Stimulated activated CD4-positive, alpha-beta T cell treated with anti-CD3 and anti-CD28 coated beads, Interleukin-1b, Interleukin-23, amount 100 ng/mL, for 1 hour (primary cell): ENCODE measurements at places on chromosomes 2 and 18.

DNA sequence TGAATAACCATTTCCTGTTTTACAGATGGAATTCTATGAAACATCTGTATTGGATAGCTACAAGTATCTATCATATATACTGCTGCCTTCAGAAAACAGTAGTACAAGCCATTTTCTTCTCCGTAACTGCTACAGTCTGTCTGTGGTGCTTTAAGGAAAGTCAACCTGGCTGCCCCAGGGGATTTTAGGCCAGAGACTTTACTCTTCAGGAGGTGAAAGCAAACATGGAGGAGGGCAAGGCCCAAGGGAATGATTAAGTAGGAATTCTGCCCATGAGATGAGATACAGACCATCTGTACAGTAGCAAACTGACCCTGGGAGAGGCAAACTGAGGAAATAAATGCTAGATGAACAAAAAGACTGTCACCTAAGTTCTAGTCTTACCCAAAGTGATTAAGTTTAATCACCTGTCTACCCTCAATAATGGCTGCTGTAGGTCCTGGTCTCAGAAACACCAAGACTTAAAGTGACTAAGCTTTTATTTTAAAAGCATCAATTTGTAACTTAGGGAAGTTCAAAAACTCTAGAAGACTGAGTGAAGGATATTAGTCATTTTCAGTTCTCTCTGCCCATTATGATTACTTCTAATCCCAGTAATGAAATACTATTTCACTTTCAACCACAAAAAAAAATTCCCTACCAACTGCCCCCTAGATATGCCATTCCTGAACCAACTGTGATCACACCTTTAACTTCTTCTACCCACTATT, 14.8 kb downstream of the MBD2 start:
- DNase-seq = no peak

DNA sequence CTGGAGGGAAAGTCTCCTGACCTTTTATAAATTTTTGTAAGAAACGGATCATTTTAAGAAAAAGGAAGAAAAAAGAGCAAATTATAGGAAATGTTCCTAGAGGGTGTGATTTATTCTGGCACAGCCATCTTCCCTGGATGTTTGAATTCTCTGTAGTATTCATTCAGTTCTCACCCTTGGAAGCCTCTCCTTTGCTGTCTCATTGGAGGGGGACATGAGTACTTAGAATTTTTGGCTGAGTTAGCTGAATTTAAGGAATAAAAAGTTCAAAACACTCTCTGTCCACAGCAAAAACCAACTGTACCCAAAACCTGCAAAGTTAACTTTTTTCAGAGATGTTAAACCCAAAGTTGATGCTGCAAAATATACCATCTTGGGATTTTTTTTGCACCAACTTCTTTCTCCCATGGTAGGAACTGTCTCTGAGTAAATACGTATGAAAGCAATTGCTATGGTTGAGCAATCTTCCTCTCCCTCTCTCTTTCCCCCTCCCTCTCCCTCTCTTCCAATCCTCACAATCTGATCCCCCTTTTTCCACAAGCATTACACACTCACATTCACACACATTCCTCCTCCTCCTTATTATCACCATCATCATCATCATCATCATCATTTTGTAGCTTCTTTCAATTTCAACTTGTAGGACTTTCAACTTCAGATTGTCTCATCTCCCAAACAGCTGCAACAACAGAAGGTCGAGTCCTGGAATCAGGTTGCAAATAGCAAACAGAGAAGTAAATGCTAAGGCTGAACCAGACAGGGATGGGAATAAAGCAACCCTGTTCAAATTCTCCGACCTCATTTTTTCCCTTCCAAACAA, 183.7 kb downstream of the GFPT1 start:
- no peak for DNase-seq

DNA sequence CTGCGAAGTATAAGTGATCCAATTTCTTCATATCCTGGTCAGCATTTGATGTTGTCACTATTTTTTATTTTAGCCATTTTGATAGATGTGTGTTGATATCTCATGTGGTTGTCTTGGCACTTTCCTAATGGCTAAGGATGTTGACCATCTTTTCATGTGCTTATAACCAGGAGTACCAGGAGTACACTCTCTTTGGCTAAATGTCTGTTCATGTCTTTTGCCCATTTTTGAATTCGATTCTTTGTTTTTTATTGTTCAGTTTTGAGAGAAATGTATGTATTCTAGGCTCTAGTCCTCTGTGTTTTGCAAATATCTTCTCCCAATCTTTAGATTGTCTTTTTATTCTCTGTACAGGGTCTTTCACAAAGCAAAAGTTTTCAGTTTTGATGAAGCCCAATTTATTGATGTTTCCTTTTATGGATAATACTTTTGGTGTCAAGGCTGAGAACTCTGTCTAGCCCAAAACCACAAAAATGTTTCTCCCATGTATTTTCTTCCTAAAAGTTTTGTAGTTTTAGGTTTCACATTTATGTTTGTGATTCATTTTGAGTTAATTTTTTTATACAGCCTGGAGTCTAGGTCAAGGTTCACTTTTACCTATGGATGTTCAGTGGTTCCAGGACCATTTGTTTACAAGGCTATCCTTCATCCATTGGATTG, 65.4 kb downstream of the SDC1 start:
- no peak for DNase-seq

GRCh38 chr18:10182009-10182624, 268.3 kb downstream of the VAPA start:
- DNase-seq = no peak

- no peak for DNase-seq
Observed at GRCh38 chr2:77017355-77017745, 504.8 kb downstream of the LRRTM4 start.

DNA sequence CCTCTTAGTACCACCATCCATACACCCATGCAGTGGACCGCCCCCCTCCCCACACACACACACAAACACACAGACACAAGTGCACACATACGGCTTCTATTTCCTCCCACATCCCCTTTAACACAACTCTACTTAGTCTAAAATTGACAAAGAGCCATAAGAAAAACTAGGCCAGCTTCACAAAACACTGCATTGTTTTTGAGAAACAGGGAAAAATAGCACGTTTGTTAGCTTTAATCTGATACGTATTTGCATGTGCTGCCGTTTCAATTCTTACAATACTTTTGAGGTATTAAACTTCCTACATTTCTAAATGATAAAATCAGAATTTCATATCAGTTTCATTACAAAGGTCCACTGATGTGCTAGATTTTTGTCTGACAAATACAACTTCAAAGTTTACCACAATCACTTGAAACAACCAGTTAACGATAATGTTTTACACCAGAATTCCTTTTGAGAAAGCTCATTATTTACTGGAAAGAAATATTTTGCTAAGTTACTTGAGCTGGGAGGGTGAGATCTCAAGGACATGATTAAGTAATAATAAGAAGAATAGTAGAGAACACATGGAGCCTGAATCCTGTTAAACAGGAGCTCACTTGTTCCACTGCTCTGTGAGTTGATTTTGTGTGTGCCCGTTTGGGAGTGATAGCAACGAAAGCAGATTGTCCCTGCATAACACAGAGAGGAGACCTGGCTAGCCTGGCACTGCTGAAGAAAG, 74.5 kb downstream of the MOGAT1 start:
- no peak for DNase-seq

DNA sequence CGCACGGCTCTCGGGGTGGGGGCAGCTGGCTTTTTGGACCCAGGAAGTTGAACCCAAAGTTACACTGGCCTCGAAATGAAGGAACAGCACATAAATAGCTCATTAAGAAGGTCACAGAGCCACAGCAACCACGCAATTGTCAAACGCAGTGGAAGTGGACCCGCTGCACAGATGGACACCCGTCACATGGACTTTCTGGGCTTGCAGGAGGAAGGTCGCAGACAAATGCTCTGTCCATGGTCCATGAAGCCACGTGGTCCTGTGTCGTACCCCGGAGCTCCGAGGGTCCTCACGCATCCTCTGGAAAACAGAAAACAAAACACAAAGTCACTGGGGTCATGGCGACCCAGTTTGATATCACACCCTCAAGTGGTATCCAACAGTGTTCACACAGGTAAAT, 308.1 kb upstream of the SALL3 start:
- no peak for DNase-seq
